ENCODE measurements at places on chromosomes 11 and 22. TPM values are rescaled to one million over a fixed set of nuclear protein-coding genes. Genes with fewer than 3 reads are reported as not detected.

Gene CNTN5
- total RNA-seq: 32.9 TPM

Gene DERL3
- 2.9 TPM for total RNA-seq

Gene APOBEC3H
- total RNA-seq: 0.18 TPM

Gene DYNC2H1
- total RNA-seq: 51.5 TPM

Gene ALDH3B1
- total RNA-seq: 4.4 TPM

Gene MPPED1
- 2.5 TPM for total RNA-seq

Gene OR2AG1
- not detected for total RNA-seq

Gene APOL6
- 7.6 TPM for total RNA-seq

Gene THAP7
- total RNA-seq: 30.2 TPM

Gene NXPE4
- not detected for total RNA-seq

Gene BTBD18
- total RNA-seq: not detected

Gene ARHGEF17
- 102 TPM for total RNA-seq

Gene KIRREL3
- total RNA-seq: 6.1 TPM

Gene GRAP2
- 2.5 TPM for total RNA-seq

Gene MGAT3
- 13.0 TPM for total RNA-seq

Gene SLC7A4
- 1.3 TPM for total RNA-seq

Gene MUC2
- total RNA-seq: under 0.01 TPM

Gene RELT
- 6.9 TPM for total RNA-seq

Gene OR56B4
- not detected for total RNA-seq

Gene WT1
- total RNA-seq: 63.9 TPM

Gene MOV10L1
- 0.99 TPM for total RNA-seq

Gene ALG8
- 29.9 TPM for total RNA-seq

Gene CDC42EP2
- total RNA-seq: 15.7 TPM

Gene TRIM48
- total RNA-seq: not detected

Gene NTM
- total RNA-seq: 48.6 TPM

Gene SCGB1C1
- total RNA-seq: not detected

Gene OR5P2
- total RNA-seq: 0.18 TPM

Gene KCNJ5
- 4.0 TPM for total RNA-seq

Gene POTEH
- total RNA-seq: not detected

Gene ROM1
- 1.6 TPM for total RNA-seq

Gene SMTNL1
- total RNA-seq: 9.8 TPM

Gene CHRDL2
- total RNA-seq: 0.64 TPM

Gene KRTAP5-2
- total RNA-seq: not detected

Gene MPPED2
- 28.1 TPM for total RNA-seq

Gene KDM4E
- not detected for total RNA-seq

Gene CYB5R2
- 11.9 TPM for total RNA-seq

Gene DDI1
- not detected for total RNA-seq

Gene TBX10
- total RNA-seq: not detected

Gene DEFB131B
- not detected for total RNA-seq

Gene TSGA10IP
- not detected for total RNA-seq

Gene TH
- total RNA-seq: 1.3 TPM

Gene NLRP10
- total RNA-seq: not detected

Gene MICAL3
- total RNA-seq: 44.0 TPM

Gene OR6Q1
- total RNA-seq: not detected

Gene ARAP1
- total RNA-seq: 138 TPM

Gene MN1
- 11.3 TPM for total RNA-seq
